Activated CD4-positive, alpha-beta T cell treated with anti-CD3 and anti-CD28 coated beads, Interleukin-2, amount 10 ng/mL, durations not matched to agents 7 days and 5 days (primary cell): ENCODE measurements at places on chromosomes 2 and 18.

DNA sequence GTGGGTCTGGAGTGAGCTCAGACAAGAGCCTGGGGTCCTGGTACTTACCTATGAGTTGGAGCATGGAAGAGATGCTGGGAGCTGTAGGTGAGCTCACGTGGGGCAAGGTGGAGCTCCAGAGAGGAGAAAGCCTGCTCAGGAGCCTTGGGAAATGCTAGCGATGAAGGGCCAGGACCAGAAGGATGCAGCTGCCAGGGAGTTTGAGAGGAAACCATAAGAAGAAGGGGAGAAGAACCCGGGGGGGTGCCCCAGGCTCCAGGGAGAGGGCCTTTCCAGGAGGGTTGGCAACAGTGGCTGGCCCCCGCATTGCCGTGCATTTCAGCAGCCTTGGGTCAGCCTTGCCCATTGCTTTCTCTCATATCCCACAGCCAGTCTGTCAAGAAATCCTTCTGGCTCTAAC, 268.7 kb downstream of the GLI2 start:
- H3K27me3 ChIP-seq: peaks cover 3% of the 10 kb centered on the region
- H3K4me3 ChIP-seq: no peak overlapping the region
- no peaks in the 10 kb centered on the region for H3K36me3 ChIP-seq
- H3K27ac ChIP-seq: no peak overlapping the region
- no peaks in the 10 kb centered on the region for H3K4me1 ChIP-seq
- no peak for DNase-seq

- H3K27ac ChIP-seq: no peak overlapping the region
- H3K36me3 ChIP-seq: peaks cover 2% of the 10 kb centered on the region
- no peak overlapping the region for H3K4me3 ChIP-seq
Measured at GRCh38 chr2:64157792-64158191, 13.6 kb upstream of the PELI1 start.

DNA sequence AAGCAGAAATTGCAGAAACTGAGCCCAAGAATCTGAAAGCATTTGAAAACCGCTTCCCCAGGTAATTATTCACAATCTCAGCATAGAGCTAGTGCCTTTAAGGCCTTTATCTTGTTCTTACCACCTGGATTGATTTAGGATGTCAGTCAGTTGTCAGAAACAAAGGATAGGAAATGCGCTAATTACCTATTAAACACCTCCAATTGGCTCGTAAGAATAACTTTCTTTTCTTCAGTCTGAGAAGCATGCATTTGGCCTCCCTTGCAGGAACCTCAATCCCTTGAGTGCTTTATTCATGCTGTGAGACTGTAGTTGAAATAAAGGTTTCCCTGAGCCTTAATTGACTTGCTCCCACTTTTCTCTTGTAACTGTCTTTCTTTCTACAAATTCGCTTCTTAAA, 400.3 kb upstream of the LRATD1 start:
- no peak for DNase-seq
- no peak overlapping the region for H3K4me3 ChIP-seq
- H3K4me1 ChIP-seq: no peaks in the 10 kb centered on the region
- H3K36me3 ChIP-seq: no peaks in the 10 kb centered on the region
- no peaks in the 10 kb centered on the region for H3K27me3 ChIP-seq

- no peak for DNase-seq
- peaks cover 8% of the 10 kb centered on the region for H3K27me3 ChIP-seq
- H3K36me3 ChIP-seq: no peaks in the 10 kb centered on the region
- no peak overlapping the region for H3K4me3 ChIP-seq
- H3K4me1 ChIP-seq: no peaks in the 10 kb centered on the region
Measured at GRCh38 chr2:196448407-196449079, 191.0 kb upstream of the CCDC150 start.
